ENCODE measurements at places on chromosomes 2 and 18. TPM values are rescaled to one million over a fixed set of nuclear protein-coding genes. Genes with fewer than 3 reads are reported as not detected.

MC2R gene
- total RNA-seq: not detected

CMPK2 gene
- total RNA-seq: 15.4 TPM

ATP6V1C2 gene
- total RNA-seq: 5.9 TPM

TAF4B gene
- 55.9 TPM for total RNA-seq
